Midbrain (tissue), 1 donor: ENCODE measurements at places on chromosomes 11 and 22.

DNA sequence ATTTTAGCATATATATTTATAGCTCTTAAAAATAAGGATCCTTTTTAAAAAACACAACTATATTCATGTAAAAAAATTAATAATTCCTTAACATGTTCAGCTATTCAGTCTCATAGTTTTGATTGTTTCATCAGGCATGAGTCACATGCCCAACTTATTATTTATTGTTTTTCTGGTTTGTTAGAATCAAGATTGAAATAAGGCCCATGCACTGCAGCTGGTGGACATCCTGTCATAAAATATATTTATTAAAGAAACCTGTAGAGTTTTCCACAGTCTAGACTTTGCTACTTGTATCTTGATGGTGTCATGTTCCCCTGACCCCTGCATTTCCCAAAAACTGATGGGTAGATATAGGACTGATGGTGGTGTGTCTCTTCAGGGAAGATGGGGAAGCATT is 77.4 kb downstream of the PARVA start:
- DNase-seq = no peak

- DNase-seq = no peak
Observed at GRCh38 chr11:75654314-75654713, 14.5 kb downstream of the MAP6 start.

DNA sequence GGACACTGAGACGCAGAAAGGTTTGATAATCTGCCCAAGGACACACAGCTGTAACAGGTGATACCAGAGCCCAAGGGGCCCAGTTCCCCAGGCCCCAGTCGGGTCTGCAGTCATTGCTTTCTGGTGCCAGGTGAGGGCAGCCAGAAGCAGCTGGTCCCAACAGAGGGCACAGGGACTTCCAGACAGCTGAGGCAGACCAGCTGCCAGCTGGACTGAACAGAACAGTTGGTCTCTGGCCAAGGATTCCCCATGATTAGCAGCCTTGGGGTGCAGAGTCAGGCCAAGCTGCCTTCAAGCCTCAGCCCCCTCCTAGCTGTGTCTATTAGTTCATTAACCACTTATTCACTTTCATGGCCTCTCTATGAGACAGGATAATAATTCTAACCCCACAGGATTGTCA is 105.6 kb downstream of the RRAS2 start:
- DNase-seq = no peak

DNA sequence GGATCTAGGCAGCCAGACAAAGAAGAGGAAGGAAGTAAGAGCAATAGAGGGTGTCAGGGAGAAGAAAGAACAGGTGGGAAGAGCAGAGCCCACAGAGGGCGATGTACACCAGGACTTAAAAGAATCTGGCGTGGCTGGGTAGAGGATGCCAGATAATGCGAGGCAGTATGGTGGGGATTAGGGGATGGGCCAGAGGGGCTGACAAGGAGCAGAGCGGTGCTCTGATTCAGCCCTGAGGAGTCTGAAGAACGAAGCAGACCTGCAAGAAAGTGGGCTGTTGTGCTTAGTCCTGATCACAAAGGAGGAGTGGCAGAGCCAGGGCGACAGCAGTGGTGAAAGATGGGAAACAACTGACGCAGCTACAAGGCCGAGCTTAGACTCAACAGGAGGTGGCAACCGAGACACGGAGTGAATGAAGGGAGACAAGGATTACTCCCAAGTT is 163.7 kb downstream of the LARGE1 start:
- no peak for DNase-seq

- DNase-seq = no peak
Observed at GRCh38 chr11:70615036-70615875, 216.9 kb downstream of the CTTN start.

GRCh38 chr11:30257058-30257457 is 26.2 kb downstream of the FSHB start:
- no peak for DNase-seq

DNA sequence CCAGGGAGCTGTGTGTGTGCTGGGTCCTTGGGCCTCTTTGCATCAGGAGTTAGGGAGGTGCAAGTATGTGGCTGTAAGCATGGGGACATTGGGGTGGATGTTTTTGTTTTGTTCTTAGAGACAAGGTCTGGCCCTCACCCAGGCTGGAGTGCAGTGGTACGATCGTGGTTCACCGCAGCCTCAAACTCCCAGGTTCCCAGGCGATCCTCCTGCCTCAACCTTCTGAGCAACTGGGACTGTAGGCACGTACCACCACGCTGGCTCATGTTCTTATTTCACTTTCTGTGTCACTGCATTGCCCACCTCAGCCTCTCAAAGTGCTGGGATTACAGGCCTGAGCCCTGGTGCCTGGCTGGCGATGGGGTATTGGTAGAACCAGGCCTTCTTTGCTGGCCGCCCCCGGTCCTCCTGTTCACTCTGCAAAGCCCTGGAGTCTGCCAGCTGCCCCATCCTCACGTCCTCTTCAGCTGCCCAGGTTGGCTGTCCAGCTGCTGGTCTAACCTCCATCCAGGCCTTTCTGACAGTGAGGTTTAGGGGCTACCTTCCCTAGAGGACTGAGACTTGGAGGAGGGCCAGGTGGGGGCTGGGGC is 851 bp upstream of the GRAMD4 start:
- DNase-seq = no peak

DNA sequence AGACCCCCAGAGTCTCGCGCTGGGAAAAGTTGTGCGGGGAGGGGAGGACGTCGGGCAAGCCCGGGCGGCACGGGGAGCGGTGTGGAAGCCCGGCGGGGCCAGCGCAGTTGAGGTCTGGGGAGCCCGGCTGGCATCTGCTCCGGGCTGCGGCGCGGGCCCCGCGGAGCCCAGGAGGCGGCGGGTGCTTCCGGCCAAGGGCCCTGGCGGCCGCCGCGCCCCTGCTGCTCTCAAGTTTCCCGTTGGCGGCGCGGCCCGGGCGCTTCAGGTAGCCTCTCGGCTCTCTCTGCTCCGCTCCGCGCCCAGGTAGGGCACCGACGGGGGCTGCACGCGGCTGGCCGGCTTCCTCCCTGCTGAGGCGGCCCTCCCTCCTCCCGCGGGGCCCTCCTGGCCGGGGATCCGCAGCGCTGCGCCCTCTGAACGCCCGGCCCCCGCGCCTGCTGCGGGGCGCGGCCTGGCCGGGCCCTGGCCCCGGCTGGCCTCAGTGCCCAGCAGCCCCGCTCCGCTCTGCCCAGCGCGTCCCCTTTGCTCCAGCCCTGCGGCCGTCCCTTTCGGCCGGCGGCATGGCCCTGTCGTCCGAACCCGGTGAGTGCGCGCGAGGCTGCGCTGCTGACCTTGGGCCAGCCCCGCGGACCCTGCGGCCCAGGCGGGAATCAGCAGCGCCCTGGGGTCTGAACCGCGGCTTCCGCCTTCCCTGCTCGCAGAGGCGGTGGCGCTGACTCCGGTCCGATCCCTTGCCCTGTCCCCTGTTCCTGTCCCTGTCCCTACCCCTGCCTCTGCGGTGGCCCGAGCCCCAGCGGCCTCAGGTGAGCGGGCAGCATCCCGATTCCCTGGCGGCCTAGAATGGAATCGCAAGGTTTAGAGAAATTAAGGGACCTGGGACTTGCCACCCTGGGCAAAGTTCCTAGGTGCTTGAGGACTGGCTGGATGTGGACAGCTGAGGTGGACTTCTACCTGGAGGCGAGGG is 4.3 kb upstream of the AMPD3 start:
- peak; percentile 45 for DNase-seq

GRCh38 chr11:117908109-117908895 is 20.9 kb downstream of the TMPRSS13 start:
- DNase-seq = no peak

GRCh38 chr22:23180301-23180892 is at the start of gene BCR:
BCR (plus strand) TSS chr22:23180509; CDS start chr22:23180961, 452 bp downstream.
- DNase-seq = peak; percentile 84

DNA sequence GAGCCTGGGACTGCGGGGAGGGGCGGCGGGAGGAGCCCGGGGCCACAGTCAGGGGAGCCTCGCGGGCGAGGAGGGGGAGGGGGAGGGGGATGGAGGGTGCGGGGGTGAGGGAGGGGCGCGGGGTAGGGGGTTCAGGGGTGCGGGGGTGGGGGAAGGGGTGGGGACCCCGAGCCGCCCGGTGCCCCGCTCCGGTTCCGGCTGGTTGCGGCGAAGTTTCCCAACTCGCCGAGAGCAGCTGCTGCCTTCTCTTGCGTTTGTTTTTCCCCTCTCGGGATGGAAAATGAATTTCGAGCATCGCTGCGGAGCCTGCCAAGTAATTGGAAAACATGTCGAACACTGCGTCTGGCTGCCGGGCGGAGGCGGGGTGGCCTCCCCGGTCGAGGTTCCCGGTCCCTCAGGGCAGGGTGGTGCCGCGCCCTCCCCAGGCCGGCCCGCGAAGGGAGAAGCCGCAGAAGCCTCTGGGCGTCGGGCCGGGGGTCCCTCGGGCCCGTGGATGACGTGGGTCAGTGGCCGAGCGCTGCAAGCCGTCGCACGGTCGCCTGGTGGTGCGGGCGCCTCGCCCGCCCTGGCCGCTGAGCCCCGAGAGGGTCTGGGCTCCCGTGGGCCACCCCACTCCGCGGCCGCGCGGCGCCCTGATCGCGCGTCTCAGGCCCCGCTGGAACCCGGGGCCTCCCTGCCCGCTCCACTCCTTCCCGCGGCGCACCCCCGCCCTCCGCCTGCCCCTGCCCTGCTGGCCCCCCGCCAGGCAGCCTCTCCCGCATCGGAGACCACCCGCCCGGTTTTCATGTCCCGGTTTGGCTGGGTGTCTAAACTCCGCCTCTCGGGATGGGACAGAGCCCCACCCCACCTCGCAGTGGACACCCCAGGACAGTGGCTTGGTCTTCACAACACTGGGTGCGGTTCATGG is 12.1 kb downstream of the SPATA19 start:
- DNase-seq = no peak
